ENCODE measurements at places on chromosomes 4 and X. TPM values are rescaled to one million over a fixed set of nuclear protein-coding genes. Genes with fewer than 3 reads are reported as not detected.

DNA sequence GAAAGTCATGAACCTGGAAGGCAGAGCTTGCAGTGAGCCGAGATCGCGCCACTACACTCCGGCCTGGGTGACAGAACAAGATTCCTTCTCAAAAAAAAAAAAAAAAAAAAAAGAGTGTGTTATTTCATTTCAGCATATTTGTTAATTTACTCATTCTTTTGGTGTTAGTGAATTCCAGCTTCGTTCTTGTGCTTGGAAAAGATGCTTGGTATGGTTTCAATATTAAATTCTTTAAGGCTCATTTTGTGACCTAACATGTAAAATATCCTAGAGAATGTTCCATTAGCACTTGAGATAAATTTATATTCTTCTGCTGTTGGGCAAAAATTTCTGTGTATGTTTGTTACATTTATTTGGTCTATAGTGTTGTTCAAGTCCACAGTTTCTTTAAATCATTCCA, 66.8 kb downstream of the SPIN3 start:
- no peak for ATAC-seq

Gene TBC1D1
- total RNA-seq, result 11.4 TPM

GRCh38 chr4:26020881-26021280, 106.9 kb downstream of the SMIM20 start:
- no peak for ATAC-seq

GRCh38 chr4:179605196-179605595, 2163.0 kb upstream of the AGA start:
- ATAC-seq, result no peak

GRCh38 chr4:4267981-4268380, 20.0 kb upstream of the TMEM128 start:
- ATAC-seq, result no peak

DNA sequence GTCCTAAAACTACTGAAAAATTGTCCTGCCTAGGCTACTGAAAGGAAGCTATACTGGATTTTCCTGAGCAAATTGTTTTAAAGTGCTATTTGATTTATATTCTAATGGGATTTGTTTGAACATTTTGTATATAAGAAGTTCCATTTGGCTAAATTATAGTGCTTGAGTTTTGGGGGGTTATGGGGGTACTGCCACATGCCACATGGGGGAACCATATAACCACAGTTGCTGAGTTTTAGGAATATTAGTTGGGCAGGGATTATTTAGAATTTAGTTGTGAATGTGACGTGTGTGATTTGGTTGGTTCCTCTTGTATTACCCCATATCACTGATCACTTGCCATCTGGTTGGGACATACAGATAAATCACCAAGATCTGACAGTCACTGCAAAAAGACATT, 224.5 kb upstream of the TAPT1 start:
- no peak for ATAC-seq

GRCh38 chr4:55050418-55050950, 74.9 kb downstream of the KDR start:
- no peak for ATAC-seq

GRCh38 chr4:120841580-120841979, 80.9 kb downstream of the PRDM5 start:
- ATAC-seq, result no peak

Data from esophagus mucosa (tissue), 1 donor.